Stimulated activated CD4-positive, alpha-beta T cell treated with anti-CD3 and anti-CD28 coated beads, Interleukin-1b, Interleukin-23, amount 100 ng/mL, for 1 hour (primary cell): ENCODE measurements at places on chromosomes 1 and 21.

DNA sequence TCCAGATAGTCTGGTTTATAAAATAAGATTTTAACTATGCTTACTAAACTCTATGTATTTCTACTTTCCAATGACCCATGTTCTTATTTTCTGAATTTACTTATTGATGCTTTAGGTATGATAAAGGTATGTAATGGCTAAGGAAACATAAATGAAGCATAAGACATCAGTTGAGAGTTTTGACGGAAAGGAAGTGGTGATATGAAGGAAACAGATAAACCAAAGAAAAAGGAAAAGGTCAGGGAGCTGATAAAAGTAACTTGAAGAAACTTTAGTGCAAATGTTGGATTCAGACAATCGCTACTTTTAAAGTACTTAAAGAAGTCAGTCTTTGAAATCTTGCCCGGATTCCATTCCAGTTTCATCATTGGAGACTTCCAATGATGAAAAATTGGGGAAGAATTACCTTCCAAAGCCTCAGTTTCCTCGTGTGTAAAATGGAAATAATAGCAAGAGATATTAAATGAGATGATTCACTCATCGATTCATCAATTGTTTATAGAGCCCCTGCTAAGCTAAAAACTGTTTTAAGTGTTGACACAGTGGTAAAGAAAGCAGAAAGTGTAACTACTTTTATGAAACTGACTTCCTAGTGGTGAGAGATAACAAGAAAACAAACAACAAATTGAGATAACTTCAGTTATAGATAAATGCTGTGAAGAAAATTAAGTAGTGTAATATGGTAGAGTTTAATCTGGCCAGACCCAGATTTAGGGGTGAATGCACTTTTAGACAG, 10.6 kb downstream of the PTPRC start:
- no peak for DNase-seq

DNA sequence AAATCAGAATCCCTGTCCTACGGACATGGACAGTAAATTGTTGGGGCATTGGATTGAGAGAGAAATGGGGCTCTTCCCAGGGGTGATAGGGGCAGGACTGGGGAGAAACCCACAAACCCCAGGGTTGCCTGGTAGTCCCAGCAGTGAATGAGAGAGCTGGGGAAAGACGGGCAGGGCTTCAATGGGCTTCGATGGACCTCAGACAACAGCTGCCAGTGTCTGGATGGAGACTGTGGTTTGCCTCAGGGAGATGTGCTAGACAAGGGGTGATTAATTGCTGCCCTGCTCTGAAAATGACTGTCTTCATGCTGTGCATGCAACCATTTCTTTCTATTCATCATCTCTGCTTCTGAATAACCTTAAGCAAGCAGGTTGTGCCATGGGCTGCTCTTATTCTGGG, 7.4 kb downstream of the GPR25 start:
- DNase-seq = no peak

DNA sequence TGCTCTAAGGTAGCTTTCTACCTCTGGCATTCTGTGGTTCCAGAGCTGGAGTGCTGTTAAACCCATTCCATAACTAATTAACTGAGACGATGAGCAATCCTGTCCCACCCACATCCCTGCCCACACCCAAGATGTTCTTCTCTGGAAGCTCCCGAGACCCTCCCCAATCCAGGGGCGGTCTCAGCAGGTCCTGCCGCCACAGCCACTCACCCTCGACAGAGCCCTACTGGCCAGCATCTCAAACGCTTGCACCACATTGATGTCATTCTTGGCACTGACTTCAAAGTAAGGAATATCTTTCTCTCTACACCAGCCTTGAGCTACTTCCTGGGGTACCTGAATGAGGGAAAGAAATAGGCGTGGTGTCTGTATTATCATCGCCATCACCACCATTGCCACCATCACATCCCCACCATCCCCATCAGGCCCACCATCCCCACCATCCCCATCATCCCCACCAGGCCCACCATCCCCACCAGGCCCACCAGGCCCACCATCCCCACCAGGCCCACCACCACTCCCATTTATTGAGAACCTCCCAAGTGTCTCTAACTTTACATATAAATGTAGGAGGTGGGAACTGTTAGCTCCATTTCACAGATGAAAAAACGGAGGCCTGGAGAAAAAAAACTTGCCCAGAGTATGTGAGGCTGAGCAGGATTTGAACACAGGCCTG, 17.7 kb downstream of the RAB7B start:
- no peak for DNase-seq

DNA sequence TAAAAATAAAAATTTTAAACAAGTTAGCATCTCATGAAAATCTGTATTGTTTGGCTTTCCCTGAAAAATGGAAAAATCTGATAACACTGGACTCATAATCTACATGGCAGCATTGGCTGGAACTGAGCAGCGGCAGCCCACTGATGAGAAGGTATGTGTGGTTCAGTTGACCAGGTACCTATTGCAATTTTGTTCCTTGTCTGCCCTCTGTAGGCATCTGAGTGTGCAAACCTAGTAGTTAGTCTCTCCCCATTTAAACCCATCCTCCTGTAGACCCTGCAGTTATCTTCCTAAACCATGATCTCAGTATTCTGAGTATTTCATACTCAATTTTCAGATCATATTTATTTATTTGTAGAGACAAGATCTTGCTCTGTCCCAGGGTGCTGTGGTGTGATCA, 59.4 kb upstream of the SERBP1 start:
- DNase-seq = no peak

GRCh38 chr1:8165595-8166360, 139.7 kb upstream of the ERRFI1 start:
- no peak for DNase-seq

DNA sequence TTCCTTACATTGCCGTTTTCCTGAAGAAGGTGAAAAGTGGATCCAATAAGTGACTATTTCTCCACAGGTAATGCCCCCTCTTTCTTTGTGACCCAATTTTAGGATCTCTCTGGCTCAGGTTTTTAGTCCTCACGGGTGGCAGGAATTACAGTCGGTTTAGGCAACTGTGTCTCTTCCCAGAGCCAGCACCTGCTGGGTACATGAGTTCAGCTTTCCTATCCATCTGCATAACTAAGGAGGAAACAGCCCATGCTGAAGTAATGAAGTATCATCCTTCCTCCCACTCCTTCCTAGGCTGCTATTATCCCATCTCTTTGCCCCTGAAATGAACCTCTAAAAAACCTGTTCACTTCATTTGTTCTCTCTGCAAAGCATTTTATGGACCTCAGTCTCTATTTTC, 544.6 kb downstream of the NEGR1 start:
- DNase-seq = no peak

DNA sequence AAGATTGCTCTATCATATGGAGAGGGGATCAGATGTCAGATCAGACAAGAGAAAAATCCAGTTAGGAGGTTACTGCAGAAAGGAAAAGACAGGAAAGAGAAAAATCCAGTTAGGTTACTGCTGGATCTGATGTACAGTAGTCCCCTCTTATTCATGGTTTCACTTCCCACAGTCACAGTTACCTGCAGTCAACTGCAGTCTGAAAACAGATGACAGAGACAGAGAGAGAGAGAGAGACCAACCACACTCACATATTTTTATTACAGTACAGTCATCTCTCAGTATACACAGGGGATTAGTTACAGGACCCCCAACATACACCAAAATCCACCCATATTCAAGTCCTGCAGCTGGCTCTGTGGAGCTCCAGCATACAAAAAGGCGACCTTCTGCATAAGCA, 29.3 kb downstream of the NUP133 start:
- DNase-seq = no peak

DNA sequence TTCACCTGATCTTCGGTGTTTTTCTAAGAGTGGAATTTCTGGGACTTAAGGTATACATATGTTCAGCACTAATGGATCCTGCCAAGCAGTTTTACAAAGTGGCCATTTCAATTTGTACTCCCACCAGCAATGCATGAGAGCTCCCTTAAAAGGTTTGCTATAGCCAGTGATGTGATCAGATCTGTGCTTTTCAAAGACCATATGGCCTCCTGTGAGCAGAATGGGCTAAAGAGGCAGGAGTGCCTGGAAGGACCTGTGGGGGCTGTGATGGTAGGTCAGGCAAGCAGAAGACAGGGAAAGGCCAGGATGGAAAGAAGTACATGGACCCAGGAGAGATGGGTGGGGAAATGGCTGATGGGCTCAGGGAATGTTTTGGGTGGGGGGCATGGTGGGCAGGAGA, 252.7 kb downstream of the DISC1 start:
- DNase-seq = no peak

GRCh38 chr1:33443080-33443704, 12.3 kb upstream of the PHC2 start:
- no peak for DNase-seq

DNA sequence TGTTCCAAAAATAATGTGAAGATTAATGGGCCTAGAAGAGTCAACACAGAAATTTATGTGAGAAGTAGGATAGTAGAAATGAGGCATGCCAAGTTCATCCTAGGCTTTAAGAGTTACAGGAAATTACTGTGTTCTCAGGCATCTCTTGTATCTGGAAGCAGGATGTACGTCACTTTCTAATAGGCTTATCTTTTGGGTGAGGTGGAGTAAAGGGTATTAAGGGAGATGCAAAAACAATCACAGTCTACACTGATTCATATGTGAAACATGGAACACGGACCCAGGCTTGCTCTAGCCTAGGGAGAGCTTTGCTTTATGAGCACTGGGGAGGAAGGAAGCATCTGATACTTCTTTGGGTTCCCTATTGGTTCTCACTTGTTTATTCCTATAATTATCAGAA, 84.5 kb upstream of the RGS4 start:
- no peak for DNase-seq

GRCh38 chr1:2845869-2846268, 44.4 kb upstream of the TTC34 start:
- no peak for DNase-seq

GRCh38 chr1:60510162-60510561, 436.6 kb upstream of the C1orf87 start:
- no peak for DNase-seq

DNA sequence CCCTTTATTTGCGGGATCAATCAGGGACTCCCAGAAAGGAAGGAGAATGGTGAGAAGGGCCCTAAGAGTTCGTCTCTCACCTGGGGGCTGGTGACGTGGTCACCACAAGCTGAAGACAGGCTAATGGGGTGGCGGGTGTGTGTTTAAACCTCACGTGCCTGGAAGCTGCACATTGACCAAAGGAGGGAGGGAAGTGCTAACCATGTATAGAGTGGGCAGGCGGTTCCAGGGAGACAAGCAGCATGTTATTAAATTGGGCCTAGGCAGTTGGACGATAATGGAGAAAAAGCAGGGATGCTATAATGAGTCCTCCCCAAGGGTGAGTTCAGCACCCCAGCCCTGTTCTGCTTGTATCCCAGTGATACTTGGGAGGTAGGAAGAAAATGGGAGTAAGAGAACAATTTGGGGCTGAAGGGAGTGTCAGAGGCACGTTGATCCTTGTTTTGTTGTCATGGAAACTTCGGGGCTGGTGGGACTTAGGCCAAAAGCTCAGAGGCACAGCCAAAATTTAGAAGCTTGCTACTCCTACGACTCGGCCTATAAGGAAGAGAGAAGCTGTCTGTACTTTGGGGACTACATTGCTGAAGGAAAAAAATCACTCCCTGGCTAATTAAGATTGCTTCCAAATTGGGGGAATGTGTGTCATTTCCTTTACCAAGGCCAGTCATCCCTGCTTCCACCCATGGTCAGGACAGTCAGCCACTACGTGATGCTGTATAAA, 33.2 kb upstream of the EPHA8 start:
- DNase-seq = no peak

DNA sequence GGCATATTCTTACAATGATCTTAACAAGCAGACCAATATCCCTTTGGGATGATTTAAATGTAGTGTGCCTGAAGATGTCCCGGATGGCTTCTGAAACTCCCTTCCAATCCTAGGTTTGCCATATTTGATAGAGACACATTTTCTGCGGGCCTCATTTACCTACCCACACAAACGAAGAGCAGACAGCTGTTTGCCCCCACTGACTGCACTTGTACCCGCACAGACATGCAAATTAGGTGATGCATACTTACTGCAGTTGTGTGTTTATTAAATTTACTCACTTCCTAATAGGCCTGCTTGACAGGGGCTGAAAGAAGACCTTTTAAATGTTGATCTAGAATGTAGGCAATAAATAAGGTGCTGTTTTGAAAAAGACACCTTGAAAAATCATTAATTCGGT, 257.9 kb upstream of the RRP15 start:
- no peak for DNase-seq

DNA sequence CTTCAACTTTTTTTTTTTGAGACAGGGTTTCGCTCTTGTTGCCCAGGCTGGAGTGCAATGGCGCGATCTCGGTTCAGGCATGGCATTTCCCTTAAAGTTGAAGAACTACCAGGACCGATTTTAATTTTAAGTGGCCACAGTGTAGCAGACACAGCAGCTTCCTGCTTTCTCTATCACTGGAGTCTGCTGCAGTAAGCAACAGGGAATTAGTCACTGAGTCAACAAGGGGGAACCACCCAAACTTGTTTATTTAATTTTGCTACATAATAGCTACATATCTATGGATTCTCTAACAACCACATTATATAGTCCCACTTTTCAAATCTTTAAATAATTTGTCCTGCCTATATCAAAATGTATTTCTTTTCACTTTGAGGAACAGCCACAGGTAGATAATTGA, 12.5 kb upstream of the TNNI3K start:
- DNase-seq = no peak

DNA sequence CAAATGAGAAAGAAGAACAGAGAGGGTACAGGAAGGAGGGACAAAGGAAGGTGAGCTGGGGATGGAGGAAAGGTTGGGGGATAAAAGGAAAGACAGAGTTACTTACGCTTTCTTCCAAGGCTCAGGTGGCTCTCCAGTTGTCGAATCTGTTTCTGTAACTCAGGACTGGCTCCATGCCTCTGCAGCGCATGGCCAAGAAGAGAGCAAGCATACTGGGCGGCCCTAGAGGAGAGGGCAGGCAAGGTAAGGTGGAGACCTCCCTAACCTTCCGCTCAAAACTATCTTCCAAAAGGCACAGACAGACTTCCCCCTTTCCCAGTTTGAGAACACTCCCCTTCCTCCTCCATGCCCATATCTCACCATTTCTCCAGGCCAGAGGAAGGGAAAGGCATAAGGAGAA, 922 bp downstream of the PEX11B start:
- no peak for DNase-seq

- no peak for DNase-seq
Measured at GRCh38 chr1:233960386-233960785, 55.9 kb downstream of the SLC35F3 start.

DNA sequence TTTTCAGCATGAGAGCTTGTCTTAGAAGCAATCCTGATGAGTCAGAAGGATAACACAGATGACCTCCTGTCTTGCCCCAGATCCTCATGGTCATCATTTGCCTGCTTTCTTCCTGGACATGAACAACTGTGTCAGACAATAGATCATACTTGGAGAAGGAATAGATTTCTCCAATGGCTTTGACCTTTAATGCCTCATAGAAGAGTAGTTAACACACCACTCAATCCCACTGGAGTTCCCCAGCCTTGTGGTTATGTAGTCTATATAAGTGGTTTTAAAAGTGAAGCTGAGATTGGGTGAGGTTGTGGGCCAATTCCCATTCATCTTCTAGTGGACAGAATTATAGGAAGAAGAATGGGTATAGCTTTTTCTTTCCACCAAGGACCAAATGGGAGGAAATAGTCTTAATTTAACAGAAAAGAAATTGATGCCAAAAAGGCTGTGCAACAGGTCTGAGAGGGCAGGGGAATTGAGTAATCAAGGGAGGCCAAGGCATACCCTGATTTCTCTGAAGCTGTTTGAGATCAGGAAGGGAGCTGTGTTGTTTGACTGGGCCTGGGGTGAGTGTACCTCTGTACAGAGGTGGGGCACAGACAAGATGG, 14.4 kb downstream of the PRCC start:
- DNase-seq = no peak
